ENCODE measurements at places on chromosomes 1 and 21.

DNA sequence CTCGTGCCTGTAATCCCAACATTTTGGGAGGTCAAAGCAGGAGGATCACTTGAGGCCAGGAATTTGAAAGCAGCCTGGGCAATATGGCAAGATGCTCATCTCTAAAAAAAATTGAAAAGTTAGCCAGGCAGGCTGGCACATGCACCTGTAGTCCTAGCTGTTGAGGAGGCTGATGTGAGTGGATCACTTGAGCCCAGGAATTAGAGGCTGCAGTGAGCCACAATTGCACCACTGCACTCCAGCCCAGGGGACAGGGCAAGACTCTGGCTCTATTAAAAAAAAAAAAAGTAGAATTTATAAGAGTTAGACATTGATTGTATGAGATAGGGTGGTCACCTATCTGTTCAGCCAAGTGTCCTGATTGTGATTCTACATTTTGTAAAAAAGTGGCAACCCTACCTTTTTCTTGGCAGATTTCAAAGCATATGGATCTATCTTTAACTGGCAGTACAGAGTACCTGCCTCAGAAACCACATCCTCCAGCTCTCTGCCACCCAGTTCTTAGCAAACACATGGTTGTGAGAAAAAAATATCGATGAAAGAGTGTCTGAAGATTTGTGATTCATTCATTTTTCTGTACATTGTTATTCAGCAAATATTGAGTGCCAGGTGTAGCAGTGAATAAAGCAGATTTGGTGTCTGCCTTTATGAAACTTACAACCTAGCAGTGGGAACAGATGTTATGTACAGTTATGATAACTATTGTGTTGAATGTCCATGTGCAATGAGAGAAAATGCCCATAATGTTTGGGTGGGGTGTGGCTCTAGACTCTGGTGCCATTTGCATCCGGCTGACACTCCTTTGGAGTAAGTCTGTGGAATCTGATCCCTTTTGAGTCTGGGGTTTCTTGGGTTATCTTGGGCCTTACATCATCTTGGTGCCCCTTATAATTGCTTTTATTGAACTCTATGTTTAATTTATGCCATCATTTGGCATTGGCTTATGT, 82.5 kb downstream of the ST3GAL3 start:
- no peak for DNase-seq

- DNase-seq: no peak
Observed at GRCh38 chr1:96727860-96728259, 6.3 kb downstream of the PTBP2 start.

- no peak for DNase-seq
Observed at GRCh38 chr1:80341021-80341420, 1334.5 kb upstream of the ADGRL4 start.

GRCh38 chr21:27158967-27159366, 192.1 kb upstream of the ADAMTS5 start:
- no peak for DNase-seq

DNA sequence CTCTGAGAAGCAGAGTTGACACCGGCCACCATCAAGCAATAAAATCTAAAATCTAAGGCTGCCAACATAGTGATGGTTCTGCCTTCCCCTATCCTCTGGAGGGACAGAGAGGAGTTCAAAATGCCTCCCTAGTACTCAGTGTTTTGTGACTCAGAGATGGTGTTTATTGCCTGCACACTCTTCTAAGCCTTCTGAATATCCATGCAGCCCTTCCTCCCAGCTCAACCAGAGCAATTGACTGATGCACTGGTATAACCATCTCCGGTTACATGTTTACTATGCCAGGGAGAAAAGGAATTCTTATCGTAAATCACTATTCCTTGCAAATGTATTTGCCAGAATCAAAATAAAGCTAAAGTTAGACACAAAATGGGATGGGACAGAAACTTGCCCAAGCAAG, 132.9 kb upstream of the RAB4A start:
- DNase-seq: no peak

DNA sequence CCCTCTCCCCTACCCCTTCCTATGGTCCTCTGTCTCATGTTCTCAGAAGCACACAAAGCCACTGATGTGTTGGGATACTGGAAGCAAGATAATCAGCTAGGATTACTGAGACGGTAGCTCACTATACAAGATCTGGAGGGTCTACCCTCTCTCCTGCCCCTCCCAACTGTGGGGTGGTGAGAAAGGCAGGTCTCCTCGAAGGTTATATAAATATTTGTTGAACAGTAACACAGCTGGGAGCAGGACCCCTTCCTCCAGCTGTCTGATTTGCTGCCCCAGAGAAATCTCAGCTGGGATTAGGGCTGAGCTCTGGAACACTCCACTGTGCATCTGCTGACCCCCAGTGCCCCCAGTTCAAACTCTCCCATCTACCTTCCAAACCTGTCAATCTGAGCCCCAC, 94.2 kb upstream of the IPO9 start:
- no peak for DNase-seq

DNA sequence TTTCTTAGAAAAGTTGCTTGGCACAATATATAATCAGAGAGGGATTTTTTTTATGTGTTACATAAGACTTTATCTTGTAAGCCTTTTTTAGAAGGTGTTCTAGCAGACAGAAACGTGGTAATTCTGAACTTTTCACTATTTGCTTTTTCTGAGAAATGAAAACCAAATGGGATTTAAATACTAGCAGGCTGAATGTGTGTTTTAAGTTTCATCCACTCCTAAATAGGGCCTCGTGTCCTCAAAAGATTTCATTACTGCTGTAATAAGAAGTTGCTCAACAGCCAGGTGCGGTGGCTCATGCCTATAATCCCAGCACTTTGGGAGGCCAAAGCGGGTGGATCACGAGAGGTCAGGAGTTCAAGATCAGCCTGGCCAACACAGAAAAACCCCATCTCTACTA, 44.7 kb upstream of the FMO2 start:
- no peak for DNase-seq

DNA sequence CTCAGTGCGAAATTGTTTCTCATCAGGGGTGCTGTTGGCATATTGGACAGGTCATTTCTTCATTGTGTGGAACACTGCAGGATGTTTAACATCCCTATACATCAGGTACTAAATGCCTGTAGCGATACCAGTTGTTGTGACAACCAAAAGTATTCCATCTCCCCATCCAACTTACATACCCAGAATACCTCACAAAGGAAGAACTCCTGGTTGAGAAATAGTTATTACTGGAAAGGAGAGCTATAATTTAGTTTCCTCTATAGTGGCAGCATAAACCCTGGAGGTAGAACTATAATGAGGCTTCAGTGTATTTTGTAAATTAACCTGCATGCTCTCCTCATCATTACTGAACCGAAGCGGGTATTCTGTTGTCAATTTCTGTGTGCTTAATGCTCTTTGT, 45.1 kb downstream of the IVNS1ABP start:
- DNase-seq: no peak

GRCh38 chr1:47527653-47528272, 89.9 kb downstream of the FOXD2 start:
- no peak for DNase-seq

- peak; percentile 61 for DNase-seq
Observed at GRCh38 chr1:46477153-46477929, 12.3 kb upstream of the DMBX1 start.

GRCh38 chr1:199995096-199995685, 32.3 kb upstream of the NR5A2 start:
- no peak for DNase-seq

- DNase-seq: no peak
Observed at GRCh38 chr1:231028682-231029081, 11.4 kb downstream of the FAM89A start.

DNA sequence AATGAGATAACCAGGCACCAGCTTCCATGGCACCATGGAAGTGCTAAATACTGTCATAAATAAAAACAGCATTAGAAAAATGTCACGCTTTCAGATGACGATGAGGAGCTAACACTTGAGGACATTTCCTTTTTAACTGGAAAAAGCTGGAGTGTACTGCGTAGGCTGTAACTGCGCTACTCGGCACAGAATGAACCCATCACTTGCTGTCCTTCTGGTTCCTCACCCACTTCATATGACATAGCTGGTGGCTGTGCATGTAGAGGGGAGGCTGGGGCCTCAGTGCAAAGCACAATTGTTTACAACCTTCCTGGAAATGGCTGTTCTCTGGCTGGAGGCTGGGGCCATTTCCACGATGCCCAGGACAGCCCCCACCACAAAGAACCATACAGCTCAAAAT, 55.7 kb downstream of the NTPCR start:
- no peak for DNase-seq

- DNase-seq: no peak
Observed at GRCh38 chr1:48602349-48602748, 130.3 kb upstream of the SPATA6 start.

GRCh38 chr1:202809597-202810159, 1.1 kb upstream of the PCAT6 start:
- DNase-seq: no peak

DNA sequence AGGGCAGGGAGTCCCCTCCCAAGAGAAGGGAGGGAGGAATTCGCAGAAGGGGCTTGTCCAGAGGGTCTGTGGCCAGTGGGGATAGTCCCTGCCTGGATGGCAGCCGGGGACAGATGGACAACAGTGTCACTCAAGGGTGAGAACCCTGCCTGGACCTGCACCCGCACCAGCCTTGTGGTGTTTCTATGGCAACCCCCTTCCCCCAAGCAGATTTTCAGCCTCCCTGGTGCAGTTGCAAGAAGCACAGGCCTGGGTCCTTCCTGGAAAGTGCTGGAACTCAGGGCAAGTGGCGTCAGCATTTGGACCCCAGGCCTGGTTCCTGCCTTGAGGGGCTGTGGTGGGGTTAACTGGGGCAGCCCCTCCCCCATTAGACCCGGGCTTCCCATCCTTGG, 83.8 kb upstream of the ACTL8 start:
- no peak for DNase-seq

DNA sequence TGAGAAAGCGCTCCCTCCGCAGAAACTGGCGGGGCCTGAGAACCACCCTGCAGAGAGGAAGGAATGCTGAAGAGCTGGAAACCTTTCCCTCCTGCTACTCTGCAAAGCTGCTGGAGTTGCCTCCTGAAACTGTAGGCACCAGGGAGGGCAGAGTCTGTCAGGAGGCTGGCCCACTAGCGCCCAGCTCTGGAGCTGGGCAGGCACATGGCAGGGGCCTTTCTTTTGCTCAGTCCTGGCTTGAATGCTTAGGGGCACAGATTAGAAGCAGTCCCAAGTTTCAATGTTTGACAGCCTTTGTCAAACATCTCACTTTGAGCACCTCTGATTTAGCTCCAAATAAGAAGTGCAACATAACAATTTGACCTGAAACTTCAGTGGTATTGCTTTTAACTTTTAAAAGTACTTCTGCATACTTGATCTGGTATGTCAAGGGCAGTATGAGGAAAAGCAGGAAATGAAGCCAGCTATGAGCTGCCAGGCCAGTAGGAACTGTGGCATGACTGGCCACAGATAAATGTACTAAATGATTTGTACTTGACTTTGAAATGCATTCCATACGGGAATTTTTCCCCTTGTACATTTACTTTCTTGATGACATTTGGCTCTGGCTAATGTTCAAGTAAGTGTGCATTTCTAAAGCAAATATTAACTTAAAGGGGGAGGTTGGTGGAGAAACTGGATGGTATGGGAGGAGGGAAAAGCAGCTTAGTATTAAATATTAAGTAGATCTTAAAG, 7.2 kb downstream of the C1orf116 start:
- no peak for DNase-seq

- no peak for DNase-seq
Observed at GRCh38 chr1:67729872-67730271, 44.9 kb downstream of the GADD45A start.

DNA sequence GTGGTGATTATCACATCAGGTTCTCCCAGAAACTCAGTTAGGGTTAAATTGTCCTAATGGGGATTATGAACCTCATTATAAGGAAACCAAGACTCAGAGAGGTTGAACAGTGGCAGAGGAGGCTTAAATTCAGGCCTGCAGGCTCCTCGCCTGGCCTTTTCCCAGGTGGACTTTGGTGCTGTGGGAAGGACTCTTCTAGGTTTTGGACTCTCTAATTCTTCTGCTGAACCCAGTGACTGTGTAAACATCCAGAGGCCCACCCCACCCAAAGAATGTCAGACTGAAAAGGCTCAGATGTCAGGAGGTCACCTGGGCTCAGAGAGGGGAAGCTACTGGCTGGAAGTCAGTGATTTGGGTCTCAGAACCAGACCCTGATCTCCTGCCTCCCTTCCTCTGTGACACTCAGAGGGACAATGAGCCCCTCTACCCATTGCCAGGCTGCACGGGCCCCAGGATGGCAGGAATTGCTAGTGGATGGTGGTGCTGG, 2.5 kb downstream of the ZNF362 start:
- DNase-seq: no peak

DNA sequence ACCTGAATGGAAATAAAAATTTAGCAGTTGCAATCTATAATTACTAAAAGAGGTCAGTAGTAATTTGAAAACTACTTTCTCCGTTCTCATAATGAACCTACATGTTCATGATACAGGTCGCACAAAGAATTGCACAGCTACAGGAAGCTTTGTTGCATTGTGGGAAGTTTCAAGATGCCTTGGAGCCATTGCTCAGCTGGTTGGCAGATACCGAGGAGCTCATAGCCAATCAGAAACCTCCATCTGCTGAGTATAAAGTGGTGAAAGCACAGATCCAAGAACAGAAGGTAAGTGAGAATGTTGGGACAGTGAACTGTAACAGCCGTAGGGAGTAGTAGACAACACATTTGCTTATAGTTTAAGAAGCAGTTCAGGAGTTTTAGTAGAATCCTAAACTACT, 68.8 kb upstream of the BMP8A start:
- DNase-seq: no peak

DNA sequence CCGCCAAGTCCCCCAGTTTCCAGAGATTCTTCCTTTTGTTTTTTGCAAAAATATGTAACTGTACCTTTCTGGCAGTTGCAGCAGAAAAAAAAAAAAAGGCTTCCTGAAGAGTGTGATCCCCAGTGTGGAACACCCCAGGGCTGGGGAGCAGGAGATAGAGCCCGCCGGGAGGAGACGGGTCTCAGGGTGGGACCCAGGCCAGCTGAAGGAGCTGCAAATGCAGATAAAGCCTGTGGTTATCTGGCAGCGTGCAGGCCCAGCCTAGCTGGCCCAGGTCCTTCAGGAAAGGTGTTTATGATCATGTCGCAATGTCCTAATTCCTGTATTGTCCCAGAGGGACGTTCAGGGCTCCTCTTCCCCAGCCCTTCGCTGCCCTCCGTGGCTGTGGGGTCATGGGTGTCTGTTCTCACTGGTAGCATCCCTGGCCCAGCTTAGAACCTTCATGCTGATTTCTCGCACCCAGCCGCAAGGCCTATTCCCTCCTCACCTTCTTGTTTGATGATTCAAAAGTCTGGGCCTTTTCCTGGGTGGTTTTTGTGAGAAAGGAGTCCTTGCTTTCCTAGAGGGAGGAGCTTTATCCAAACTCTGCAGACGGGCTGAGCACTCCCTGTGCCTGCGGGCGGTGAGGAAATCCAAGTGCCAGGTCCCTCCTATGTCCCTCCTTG, 26.2 kb downstream of the RNF187 start:
- no peak for DNase-seq

GRCh38 chr1:10553118-10553517, 78.4 kb downstream of the PEX14 start:
- DNase-seq: no peak

DNA sequence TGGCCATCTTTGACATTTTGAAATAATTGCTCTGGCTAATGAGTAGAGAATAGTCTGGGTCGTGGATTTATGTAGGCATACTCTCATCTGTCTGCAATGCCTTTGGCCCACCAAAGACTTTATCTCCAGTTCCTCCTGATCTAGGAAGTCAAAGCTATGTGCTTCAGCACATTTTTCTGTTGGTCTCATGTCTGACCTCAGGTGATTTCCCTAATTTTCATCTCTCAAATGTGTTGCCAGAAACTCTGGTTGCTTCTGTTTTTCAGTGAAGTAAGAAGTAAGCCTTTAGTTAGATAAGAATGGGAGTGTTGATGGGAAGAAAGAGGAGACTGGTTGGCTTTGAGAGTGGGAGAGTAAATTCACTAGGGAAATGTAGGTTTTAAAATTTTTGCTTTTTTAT, 66.4 kb downstream of the GPR88 start:
- no peak for DNase-seq
